Adipocyte (in vitro differentiated cells): ENCODE measurements at places on chromosomes 6 and 20.

DNA sequence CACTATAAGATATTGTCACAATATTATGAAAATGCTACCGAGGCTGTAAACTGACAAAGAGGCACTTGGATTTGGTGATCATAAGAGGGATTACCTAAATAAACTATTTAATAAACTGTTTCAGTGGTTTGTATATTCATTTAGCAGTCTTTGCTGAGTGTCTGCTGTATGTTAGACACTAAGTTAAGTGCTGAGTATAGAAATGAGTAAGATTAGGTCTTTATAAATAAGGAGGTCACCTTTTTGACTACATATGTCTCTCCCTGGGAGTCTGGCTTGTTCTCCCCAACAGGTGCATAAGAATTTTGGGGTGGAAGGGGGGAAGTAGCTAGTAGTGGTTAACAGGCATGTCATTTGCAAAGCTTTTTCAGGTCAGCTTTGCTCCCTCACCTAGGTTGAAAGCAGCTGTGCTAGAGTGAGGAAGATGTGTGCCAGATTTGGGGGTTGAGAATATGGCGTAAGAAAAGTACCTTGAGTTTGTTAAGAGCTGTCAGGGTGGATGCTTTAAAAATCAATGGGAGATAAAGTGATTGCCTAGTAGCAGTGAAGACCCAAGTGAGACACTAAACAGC lies 246.3 kb downstream of the ZFAND3 start:
- no peak for DNase-seq

- DNase-seq = no peak
Observed at GRCh38 chr6:92507552-92507951, 911.8 kb downstream of the EPHA7 start.

DNA sequence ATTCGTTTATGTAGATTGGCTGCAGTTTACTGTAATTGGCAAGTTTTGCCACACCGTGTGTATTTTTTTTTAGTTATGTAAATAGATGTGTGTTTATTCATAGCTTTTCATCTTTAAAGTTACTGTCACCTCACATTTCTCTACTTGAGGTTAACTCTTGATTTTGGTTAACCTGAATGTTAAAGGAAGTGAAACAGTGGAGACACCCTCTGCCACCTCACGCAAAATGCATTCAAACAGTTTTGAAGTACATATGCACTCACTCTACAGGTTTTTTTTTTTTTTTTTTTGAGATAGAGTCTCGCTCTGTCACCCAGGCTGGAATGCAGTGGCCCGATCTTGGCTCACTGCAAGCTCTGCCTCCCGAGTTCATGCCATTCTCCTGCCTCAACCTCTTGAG lies 17.7 kb downstream of the OR2A4 start:
- DNase-seq = no peak

DNA sequence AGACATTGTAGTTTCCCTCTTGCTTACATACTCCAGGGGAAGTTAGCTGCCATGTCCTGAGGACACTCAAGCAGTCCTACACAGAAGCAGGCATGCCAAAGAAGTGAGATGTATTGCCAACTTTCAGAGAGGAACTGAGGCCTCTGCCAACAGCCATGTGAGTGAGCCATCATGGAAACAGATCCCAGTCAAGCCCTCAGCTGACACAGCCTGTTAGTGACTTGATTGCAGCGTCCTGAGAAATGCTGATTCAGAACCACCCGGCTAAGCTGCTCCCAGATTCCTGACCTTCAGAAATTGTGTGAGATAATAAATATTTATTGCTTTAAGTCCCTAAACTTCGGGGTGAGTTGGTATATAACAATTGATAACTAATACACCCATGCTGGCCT lies 38.1 kb downstream of the GSTA2 start:
- DNase-seq = peak; percentile 11

GRCh38 chr6:37517411-37517812 lies 17.7 kb upstream of the CCDC167 start:
- DNase-seq = peak; percentile 19

- DNase-seq = no peak
Observed at GRCh38 chr6:6951355-6951754, 156.4 kb upstream of the RREB1 start.

DNA sequence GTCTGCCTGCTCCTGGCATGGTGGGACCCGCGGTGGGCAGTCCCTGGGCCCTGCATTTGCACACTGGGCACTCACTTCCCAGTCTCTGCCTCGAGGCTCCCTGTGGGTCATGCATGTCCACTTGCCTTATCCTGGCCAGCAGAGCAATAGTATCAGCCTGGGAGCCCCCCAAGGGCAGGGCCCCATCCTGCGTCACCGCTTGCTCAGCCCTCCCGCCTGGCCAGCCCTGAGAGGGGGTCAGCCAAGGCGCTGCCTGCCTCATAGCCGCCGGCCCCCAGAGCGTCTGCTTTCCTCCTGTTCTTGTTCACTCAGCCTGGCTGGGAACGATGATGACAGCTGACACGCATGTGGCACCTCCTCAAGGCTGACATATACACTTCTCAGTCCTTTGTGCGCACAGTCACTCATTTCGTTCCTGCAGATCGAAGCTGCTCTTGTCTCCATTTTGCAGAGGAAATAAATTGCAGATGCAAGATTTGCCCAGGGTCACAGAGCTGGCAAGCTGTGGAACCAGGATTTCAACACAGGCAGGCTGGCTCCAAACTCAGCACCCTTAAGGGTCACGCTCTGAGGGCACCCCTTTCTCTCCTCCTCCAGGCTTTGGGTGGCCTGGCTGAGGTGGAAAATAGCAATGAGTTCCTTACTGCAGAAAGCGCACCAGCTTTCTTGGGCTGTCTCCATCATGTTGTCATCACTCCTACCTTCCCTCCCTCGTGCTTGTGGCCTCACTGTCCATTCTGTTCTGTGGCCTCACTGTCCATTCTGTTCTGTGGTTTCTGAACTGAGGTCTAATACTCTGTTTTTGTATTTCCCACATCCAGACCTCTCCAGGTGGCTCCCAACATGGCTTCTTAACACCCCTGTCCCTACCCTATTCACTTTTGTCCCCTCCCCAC lies 17.2 kb downstream of the KCNK17 start:
- peak; percentile 12 for DNase-seq
